ENCODE measurements at places on chromosomes 16 and 17.

GRCh38 chr16:85329059-85329812 lies 217.0 kb upstream of the CIBAR2 start:
- DNase-seq: no peak

- DNase-seq: peak; percentile 95
Observed at GRCh38 chr16:84062734-84063640, 20.4 kb upstream of the SLC38A8 start.

GRCh38 chr16:85860413-85861094 lies 38.4 kb upstream of the IRF8 start:
- DNase-seq: no peak

DNA sequence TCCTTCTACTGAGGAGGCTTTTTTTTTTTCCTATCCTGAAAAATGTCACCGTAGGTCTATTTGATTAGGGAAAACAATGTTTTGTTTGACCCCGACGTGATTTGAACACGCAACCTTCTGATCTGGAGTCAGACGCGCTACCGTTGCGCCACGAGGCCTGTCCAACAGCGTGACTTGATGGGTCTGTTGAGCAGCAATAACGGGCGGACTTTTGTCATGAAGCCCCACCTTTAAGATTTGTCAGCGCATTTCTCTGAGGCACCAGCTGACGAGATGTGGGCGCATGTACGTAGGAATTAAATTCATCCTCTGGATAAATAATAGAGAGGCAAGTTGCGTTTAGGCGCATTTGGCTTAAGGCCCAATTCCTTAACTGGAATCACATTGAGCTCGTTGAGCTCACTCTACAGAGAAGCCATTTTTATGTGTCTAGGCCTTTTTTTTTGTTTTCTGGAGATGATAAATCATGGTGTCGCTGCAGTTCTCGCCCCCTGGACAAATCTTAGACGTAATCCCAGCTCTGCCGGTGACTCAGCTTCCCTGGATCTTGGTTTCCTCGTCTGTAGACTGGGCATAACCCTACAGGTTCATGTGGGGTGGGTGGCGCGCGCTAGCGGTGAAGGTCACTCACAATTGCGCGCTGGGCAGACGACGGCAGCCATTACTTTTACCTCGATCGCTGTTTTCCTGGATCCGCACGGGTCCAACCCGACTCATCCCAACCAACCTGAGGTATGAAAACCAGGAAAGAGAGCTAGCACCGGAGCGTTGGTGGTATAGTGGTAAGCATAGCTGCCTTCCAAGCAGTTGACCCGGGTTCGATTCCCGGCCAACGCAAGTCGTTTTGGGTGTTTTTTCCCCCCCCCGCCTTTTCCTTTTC lies 10.6 kb upstream of the AURKB start:
- peak; percentile 96 for DNase-seq

- DNase-seq: no peak
Observed at GRCh38 chr16:38941-39892, 14.2 kb downstream of the POLR3K start.

- no peak for DNase-seq
Observed at GRCh38 chr16:57127037-57127763, 34.8 kb downstream of the CPNE2 start.

DNA sequence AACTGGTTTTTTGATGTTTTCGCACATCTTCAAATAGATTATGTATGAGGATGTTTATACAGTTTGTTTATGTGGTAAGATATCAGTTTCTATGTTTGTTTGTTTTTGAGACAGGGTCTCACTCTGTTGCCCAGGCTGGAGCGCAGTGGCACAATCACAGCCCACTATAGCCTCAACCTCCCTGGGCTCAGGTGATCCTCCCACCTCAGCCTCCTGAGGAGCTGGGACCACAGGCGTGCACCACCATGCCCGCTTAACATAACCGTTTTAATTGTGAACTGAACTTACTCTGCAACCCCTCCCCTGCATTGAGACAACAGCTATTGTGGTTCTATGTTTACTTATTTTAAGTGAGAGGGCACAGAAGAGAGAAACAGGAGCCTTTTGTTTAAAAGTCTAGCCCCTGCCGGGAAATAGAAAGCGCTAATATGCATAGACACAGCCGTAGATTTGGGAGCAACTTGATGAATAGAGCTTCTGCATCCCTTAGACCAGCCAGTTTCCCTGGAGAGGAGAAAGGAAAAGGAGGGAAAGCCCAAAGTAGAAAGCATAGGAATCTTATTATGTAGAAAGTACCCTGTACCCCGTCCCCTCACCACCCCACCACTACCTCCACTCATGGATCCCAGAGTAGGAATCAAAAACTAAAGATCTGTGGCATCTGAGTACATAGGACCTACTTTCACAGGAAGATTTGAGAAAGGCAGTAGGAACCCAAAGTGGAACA lies 19.6 kb upstream of the APPBP2 start:
- no peak for DNase-seq

DNA sequence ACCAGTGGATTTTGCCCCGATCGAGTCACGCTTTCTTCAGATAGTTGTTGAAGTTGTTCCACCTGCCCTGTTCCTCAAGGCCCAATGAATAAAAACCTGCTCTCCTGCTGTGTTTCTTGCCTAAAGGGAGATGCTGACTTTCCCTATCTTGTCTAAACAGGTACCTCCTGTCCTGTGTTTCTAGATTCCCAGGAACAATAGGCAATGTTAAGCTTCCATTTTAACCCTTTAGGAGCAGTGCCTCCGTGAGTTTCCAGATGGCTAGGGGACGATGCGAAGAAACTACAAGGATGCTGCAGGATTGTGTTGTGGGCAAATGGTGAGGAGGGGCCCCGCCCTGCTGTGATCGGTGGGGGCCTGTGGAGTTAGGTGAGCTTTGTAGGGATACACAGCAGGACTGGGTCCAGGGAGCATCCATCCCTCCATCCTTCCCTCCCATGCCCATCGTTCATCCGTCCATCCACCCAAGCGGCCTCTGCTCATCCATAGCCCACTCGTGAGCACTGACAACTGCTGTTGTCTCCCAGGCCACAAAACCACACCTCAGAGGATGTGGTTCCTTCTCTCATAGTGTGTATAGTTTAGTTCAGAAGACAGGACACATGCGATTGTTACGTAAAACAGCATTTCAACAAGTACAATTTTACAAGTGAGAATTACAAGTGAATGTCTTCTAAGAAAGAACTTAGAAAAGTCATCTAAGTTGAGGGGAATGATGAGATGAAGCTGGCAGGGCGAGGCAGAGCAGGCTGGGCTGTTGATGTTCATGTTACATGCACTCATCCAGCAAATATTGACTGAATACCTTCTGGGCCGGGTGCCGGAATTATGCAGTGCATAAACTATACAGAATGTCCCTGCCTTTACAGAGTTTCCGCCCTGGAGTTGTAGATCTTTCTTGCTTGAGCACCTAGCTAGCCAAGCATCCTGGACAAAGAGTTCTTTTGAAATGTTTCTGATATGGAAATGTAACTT lies 5.2 kb downstream of the ARSG start:
- DNase-seq: no peak

DNA sequence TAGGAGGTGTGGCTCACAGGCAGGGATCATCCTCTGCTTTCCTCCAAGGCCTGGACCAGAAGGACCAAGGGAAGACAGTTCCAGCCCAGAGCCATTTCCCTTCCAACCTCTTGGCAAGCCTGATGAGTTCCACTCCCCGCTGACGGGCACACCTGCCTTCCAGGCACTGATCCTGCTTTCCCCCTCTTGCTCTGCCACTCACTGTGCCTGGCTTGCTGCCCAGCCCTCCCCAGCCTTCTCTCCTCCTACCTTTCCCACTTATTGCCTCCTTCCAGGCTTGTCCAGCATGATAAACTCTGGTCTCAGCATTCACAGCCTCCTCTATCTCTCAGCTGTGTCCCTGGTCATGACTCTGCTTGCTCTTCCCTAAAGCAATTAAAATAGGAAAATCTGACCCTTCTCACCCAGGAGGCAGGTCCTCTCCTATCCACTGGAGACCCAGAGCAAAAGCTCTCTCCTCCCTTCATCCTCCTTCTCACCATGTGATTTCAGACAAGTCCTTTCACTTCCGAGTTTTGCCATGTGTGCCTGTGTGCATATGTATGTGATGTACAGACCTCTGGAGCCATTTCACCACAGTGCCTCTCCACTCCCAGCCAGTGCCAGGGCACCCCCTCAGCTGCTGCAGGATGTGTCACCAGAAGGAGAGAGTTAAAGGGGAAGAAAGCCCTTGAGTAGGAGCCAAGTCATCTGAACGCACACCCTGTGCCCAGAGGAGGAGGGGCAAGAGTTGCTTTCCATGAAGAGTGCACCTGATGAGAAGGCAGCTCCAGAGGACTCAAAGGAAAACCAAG lies 13.4 kb upstream of the TMEM170A start:
- DNase-seq: peak; percentile 77

DNA sequence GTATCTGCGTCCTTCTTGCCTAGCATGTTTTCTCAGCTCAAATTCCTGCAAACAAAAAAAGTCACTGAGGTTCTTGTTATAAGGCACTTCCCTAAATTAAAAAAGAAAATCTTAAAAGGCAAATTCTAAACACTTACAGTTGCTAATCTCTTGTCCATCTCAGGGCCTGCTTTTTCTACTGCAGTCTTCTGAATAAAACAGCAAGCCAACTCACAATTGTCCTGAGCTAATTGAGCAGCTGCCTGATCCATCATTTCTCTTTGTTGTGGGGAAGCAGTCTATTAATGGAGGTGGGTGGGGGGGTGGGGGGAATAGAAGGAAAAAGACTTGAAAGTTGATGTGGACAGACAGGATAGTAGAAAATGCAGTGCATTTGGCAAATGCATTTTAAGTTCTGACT lies 27.0 kb downstream of the SETD6 start:
- DNase-seq: no peak

- DNase-seq: no peak
Observed at GRCh38 chr17:50130559-50131305, 772 bp upstream of the SAMD14 start.

GRCh38 chr16:78551487-78552085 lies 452.1 kb downstream of the WWOX start:
- no peak for DNase-seq

DNA sequence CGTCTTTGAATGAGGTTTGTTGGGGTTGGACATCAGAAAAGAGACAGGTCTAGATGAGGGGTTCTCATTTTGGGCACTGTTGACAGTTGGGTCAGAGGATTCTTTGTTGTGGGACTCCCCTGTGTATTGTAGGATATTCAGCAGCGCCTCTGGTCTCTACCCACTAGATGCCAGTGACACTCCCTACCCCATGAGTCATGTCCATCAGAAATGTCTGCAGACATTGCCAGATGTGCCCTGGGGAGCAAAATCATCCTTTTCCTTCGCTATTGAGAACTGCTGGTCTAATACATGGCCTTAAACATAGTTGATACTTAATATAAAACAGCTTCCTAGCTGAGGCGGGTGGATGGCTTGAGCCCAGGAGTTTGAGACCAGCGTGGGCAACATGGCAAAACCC lies 3.1 kb downstream of the ABAT start:
- no peak for DNase-seq

- DNase-seq: no peak
Observed at GRCh38 chr16:62751218-62751617, 715.0 kb upstream of the CDH8 start.

GRCh38 chr17:27569257-27569722 lies 61.7 kb upstream of the LGALS9 start:
- DNase-seq: no peak

- DNase-seq: no peak
Observed at GRCh38 chr16:87919681-87919994, 16.7 kb downstream of the CA5A start.

- no peak for DNase-seq
Observed at GRCh38 chr16:23836078-23836403, 258 bp downstream of the PRKCB start.
